Astrocyte of the cerebellum (primary cell): ENCODE measurements at places on chromosomes 1 and 21.

- no peak for DNase-seq
Measured at GRCh38 chr1:162110910-162111309, 41.4 kb downstream of the NOS1AP start.

DNA sequence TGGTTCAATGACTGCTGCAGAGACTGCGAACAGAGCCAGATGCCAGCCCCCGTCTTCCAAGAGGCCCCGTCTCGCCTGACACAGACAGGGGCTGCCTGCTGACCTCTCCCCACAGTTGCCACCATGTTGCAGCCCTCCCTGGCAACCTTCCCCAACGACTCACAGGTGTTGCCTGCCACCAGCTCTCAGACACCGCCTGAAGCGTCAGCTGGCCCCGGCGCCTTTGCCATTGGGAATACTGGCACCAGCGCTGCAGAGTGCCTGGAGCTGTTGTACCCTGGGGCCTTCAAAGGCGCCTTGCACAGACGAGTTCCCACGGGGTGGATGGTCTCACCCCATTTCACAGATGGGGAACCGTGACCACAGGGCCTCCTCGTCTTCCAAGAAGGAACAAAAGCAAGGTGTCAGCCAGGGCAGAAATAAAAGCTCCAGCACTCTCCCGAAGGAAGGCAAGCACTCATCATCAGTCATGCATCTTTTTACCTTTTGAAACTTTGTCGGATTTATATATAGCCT is 167.0 kb downstream of the ADSS2 start:
- DNase-seq: no peak

DNA sequence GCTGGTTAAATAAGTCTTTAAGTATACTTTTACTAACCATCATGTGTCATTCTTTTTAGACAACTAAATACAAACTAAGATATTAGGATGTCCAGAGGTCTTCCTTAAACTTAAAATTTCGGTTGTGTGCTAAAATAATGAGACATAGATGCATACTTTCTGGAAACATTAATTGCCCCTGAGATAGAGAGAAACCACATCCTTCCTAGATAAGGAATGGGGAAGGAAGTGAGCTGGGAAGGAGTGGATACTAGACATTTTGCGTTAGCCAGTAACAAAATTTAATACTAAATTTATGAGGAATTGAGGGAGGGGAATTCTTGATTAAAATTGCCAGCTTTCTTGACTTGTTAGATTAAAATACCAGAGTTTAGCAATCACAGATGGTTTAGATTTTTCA is 37.1 kb upstream of the PTGS2 start:
- no peak for DNase-seq

- no peak for DNase-seq
Measured at GRCh38 chr21:39057121-39057520, 126.1 kb downstream of the PSMG1 start.

DNA sequence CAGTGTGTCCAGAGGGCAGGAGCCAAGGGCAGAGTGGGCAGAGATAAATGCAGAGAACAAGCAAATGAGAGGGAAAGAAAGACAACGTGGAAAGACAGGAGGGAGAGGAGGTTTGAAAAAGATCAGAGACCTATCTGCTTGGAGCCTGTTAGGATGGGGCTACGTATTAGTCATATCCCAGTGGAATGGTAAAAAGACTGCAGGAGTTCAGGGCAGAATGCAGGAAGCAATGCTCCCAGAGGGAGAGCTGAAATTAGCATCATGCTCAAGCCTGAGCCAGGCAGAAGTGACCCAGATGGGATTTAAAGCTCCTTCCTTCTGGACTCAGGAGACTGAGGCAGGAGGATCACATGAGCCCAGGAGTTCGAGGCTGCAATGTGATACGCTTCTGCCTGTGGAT is 261.3 kb upstream of the CHRM3 start:
- no peak for DNase-seq

DNA sequence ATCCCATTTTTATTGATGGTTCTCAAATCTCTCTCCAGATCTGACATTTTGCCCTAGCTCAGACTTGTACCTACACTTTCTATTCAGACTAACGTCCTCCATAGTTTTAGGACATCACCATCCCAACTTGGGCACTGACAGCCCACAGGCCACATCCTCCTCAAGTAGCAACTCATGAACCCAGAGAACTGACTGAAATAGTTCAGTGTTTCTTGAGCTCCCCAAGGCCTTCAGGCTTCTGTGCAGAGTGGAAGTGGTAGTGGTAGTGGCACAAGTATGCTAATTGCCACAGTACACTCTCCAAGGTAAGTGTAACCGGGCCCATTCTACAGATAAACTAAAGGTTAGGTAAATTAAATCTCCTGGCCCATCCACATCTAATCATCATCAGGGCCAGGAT is 112.6 kb downstream of the SLC45A1 start:
- DNase-seq: no peak

- DNase-seq: no peak
Measured at GRCh38 chr1:20612221-20612746, 21.0 kb upstream of the PINK1 start.

- peak; percentile 61 for DNase-seq
Measured at GRCh38 chr1:175514387-175514953, 228.9 kb downstream of the TNR start.

DNA sequence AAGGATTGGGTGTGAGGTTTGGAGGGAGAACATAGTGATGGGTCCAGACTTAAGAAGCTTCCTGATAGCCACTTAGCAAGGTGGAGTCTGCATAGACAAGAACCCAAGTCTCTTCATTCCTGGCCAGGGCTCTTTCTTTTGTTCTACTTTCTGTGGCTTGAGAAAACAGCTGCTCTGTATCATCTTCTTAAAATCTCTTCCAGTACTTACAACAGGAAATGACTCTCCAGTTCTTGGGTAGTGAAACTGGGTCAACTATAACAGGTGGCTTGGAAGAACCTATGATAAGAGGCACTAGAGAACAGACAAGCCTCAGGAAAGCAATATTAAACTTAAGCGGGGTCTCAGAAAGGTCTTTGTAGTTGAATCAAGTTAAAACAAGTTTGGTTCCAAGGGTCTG is 148.1 kb upstream of the USP24 start:
- no peak for DNase-seq

DNA sequence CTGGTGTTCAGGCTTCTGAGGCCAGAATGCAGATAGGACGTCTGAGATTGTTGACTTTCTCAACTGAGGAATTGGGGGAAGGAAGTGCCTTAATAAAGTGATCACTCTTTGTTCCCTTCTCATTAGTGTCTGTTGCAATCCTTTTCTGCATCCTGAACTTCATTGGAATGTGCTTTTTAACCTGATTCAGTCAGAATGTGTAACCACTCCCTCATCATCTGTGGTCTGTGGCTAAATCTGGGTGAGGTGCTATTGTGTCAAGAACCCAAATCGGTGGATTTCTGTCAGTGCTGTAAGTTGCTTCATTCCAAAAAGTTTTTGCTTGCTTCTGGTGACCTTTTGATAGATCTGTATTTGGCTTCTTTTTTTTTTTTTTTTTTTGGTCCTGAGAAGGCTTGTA is 38.2 kb downstream of the ARID1A start:
- DNase-seq: peak; percentile 95
